ENCODE measurements at places on chromosomes 2 and 18.
A peak's percentile ranks its signal among the peaks of the same experiment; 100 is the strongest.

DNA sequence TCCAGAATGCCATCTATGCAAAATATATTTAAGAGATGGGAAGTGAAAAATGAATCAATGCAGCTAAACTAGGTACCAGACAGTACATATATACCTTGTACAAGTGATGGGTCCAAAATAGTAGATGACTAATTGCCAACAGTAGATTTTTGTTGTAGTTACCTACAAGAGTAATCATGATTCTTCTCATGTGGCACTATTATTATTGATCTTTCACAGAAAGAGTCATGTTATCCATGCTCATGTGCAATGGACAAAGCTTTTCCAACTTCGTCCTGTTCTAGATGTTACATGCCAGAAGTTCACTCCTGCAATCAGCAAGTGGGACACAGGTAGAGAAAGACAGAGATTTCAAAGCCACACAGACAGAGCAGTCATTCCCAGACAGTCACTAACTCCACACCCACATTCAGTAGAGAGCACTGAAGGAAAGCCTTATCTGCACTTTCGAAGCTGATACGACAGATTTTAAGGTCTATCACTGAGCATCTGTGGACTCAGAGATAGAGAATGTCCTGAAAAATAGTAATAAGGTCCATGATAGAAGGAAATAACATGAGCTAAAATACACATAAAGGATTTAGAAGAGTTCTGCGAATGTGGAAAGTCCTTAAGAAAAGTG is 101.6 kb upstream of the ITPRID2 start:
- DNase-seq: no peak

DNA sequence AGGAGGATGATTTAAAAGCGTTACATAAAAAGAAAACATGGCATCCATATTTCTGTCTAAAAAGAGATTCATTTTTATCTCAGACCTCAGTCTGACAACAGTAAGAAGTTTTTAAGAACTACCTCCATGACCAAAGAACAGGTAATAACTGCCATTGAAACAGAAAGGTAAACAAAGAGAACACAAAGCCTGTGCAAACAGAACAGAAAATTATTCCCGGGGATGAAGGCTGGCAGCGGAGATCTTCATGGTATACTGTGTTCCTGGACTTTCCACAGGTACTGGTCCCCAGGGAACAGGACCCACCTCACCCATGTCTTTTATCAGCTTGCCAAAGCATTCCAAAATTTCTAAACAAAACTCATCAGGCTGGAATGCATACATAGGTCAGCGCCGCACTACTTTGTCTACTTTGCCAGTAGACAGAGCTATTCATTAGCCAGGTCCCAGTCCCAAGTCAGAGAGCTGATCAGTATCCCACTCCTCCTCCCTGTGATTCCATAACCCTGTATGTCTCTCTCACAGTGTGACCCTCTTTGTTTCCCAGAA is 277.3 kb downstream of the MBD2 start:
- no peak for DNase-seq

GRCh38 chr18:36465970-36466369 is 168.5 kb downstream of the FHOD3 start:
- DNase-seq: no peak

- peak; percentile 18 for DNase-seq
These were observed 113.3 kb downstream of the KIAA1328 start for GRCh38 chr18:36942264-36942663.

- no peak for DNase-seq
These were observed 21.7 kb downstream of the C2orf92 start for GRCh38 chr2:97691166-97691565.

GRCh38 chr2:79640001-79640400 is 127.2 kb downstream of the CTNNA2 start:
- no peak for DNase-seq

- no peak for DNase-seq
These were observed 674.3 kb downstream of the STK39 start for GRCh38 chr2:167572883-167573619.

GRCh38 chr2:16394072-16394985 is 271.3 kb downstream of the CYRIA start:
- DNase-seq: peak; percentile 1

GRCh38 chr2:236252602-236253001 is 11.6 kb downstream of the ASB18 start:
- DNase-seq: no peak

DNA sequence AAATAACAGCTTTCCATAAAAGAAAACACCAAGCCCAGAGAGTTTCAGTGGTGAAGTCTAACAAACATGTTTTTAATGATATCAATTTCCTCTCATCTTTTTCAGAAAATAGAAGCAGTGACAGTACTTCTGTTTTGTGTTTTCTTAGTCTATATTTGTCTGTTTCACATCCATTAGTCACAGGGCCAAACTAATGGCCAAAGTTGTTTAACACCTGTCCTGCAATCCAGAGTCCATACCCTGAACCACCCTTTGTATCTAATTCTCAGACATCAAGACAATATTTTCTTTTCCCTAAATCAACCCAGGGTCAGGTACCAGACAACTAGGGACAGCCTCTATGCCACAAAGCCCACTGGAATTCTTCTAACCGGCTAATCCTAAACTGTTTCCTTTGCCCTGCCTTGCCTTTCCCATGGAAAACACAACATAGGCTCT is 25.9 kb downstream of the TMSB10 start:
- DNase-seq: no peak

DNA sequence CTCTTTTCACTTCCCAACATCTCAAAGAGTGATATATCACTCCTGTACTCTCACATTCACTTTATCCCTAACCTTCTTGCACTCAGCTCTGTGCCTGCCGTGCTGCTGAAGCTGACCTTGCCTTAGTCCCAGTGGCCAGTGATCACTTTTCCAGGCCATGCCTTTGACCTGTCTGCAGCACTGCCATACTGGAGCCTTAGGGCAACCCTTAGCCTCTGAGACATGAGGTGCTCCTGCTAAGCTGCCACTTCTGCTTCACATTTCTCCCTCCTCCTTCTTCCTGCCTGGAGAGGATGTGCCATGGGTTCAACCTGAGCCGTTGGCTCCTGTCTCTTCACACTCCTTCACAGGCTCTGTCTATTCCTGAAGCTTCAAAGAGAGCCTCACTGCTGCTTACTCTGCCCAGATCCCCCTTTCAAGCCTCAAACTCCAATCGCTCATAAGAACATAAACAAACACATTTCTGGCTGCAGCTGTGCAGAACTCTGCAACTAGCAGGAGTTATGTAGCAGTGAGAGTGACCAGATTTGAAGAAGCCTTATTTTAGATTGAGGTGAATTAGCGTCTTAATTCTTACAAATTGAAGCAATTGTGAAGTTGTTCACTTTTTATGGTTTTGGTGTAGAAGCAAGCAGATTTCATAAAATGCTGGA is 716.2 kb upstream of the FANCL start:
- DNase-seq: no peak

DNA sequence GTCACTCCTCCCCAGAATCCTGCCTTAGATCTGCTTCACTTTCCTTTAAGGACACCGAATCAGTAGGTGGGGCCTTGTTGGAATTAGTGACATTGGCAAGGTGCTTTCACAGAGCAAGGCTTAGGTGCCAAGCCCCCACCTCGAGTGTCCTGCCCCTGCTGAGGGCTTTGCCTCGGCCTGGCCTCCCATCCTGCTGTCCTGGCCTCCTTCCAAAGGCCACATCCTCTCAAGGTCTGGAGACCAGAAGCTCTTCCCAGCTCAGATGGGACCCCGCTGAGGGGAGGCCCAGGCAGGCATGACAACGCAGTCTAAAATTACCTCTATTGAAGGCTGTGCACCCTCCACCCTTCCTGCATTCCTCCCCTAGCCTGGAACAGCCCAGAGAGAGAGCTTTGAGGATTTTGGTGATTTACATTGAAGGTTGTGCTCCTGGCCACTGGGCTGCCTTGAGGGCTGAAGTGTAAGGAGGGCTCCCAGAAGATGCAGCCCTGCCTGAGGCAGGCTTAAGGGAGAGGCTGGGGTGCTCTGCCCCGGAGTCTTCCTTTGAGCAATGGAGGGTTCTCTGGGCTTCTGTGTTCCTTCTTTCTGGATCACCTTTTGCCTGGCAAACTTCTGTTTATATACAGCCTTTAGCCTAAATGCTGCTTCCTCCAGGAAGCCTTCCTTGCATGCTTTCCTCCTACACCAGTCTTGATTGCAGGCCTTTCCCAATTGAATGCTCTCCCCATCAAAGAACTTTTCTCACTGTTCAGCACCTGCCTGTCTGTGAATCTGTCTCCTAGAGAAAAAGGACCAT is 154.4 kb downstream of the DDX1 start:
- DNase-seq: no peak

DNA sequence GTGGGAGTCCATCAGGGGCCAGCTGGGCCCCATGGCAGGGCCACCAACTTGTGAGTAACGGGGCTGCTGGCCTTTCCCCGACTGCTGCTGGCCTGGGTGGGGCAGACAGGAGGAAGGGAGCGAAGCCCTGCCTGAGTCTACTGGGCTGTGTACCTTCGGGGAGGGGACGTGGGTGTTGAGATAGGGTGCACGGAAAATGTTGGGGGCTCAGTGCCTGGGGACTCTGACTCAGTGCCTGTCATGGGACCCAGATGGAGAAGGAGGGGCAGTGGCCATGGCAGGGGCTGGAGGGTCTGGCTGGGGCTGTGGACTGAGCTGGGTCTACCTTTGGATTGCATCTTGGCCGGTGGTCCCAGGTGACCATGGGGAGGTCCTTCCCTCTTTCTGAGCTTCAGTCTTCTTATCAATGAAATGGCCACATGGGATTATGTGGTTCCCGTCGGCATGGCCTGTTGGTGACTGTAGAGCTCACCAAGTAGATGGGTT is 4.0 kb downstream of the SLC4A3 start:
- DNase-seq: no peak

DNA sequence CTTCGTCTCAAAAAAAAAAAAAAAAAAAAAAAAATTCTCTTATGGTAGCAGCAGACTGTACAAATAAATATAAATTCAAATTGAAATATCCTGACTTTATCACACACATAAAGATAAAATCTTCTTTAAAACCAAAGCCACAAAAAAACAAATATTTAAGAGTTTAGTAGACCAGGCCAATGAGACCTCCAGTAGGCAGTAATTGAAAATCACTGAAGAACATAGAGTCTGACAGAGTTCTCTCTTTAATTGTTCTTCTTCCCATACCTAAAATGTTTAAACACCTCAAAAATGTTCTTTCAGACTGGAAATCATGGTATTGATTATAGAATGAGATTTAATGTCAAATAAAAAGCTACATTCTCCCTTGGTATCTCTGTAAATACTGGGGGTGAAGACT is 20.8 kb downstream of the PRPF40A start:
- DNase-seq: no peak

- no peak for DNase-seq
These were observed 16.3 kb upstream of the SERPINB5 start for GRCh38 chr18:63460414-63460813.

GRCh38 chr2:64649013-64649484 is 4.7 kb downstream of the SERTAD2 start:
- DNase-seq: no peak

DNA sequence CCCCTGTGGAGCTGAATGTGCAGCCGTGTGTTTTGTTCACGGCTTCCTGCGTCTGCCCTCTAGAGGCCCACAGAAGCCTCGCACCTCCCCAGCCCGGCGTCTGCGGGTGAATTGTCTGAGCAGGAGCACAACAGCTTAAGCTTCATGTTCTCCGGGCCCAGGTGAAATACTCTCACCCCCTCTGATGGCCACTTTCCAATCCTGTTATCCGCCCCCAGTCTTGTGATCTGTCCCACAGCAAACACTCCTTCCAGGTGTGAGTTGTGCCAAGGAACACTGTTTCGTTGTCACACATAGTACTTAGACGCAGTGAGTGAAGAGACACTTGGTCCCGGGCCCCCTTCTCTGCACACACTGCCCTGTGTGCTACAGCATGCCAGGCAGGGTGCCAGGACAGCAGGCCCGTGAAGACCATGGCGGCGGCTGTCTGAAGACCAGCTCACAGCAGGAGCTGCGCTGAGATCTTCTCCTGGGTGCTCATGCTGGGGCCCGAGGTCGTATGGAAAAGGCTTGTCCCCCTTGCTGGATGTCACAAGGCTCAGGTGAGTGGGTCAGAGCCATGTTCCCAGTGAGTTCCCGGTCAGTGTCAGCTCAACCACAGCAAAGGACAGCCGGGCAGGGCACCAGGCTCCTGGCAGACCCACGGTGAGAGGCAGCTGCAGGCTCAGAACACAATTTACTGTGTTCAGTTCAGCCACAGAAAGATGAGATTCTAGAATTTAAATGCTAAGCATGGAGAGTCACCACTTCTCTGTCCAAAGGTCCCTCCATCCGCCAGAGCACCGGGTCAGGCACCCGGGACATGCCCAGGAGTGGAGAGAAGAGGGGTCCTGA is 6.8 kb upstream of the PXDN start:
- peak; percentile 45 for DNase-seq

DNA sequence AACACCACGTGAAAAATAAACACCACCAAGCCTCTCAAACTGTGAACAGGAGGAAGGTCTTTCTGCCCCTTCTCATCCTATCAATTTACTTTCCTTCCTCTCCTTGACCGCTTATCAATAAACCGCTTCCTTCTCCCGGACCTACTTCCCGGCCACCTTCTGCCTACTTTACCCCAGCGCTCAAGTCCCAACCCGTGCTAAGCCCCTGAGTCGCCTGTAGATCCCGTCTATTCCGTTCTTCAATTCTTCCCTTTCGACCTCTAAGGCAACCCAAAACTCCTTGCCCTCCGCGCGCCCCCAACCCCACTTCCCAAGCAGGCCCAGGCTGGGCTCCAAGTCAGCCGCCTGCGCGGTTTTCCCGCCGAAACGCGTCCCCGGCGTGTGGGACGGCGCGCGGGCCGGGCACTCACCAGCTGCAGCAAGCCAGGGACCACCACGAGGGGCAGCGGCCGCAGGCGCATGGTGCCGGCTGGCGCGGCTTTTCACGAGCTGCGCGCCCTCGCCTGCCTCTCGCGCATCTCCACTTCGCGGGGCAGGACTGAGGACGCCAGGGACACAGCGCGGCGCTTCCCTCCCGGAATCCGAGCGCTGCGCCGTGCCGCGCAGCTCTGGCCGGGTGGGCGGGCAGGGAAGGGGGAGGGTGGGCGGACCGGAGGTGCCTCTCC is at the start of gene NXPH2:
Gene NXPH2, minus strand, starts transcription at position 610 of the 665 bp plus-strand sequence. Its CDS starts 149 bp downstream, at position 461.
- no peak for DNase-seq

- DNase-seq: peak; percentile 58
These were observed 267.7 kb downstream of the BCL11A start for GRCh38 chr2:60285626-60286316.

DNA sequence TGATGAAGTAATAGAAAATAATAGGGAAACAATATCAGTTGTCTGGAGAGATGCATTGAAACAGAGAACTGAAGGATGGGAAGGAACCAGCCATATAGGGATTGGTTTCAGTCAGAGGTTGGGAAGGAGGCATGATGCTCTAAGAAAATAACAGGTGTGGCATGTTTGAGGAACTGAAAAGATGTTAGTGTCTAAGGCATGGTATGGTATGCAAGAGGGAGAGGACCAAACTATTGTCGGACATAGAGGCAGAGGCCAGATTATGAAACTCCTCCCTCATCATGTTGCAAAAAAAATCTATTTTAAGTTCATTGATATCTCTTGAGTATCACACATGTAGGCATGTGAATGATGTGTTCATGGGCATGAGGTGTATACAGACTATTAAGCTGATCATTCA is 48.9 kb upstream of the EMILIN2 start:
- no peak for DNase-seq

Measured in suppressor macrophage (primary cell).